Esophagus muscularis mucosa (tissue), 4 donors: ENCODE measurements at places on chromosomes 7 and 10.

DNA sequence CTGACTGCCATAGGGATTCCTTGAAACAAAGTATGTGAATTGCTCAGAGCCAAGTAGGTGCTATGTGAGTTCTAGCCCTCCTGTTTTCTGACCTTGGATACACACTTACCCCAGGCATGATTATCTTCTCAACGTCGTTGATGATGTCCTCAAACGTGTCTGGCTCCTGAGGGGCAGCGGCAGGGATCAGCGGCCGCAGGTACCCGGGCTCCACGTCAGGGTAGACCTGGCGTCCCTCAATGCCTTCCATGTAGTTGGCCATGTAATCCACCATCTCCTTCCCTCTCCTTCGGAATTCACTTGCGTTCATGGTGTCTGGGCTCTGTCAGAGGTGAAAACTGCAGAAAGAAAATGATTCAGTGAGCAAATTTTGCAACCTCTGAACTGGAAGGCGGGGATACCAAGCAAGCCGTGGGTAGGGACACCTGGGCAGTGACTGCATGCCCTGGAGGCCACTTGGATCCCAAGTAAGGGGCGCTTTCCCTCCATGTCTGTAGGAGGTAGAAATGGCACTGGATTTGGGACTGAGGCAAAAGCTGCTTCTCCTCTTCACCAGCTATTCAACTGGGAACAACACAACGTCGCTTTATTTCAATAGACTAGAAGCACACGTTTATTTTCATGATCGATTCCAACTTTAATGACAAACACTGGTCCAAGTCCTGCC, 21.3 kb downstream of the DDC start:
- no peak overlapping the region for H3K27ac ChIP-seq
- peak; percentile 84 for DNase-seq
- no peaks in the 10 kb centered on the region for H3K27me3 ChIP-seq
- H3K36me3 ChIP-seq, result no peaks in the 10 kb centered on the region

GRCh38 chr10:35554036-35554435, 51.1 kb upstream of the GJD4 start:
- no peak overlapping the region for H3K27ac ChIP-seq
- no peaks in the 10 kb centered on the region for H3K27me3 ChIP-seq
- H3K4me1 ChIP-seq, result no peaks in the 10 kb centered on the region
- peaks cover 10% of the 10 kb centered on the region for H3K36me3 ChIP-seq
- H3K4me3 ChIP-seq, result no peak overlapping the region

GRCh38 chr7:114588506-114588905, 173.9 kb downstream of the FOXP2 start:
- H3K27ac ChIP-seq, result no peak overlapping the region
- no peaks in the 10 kb centered on the region for H3K4me1 ChIP-seq
- DNase-seq, result no peak
- H3K36me3 ChIP-seq, result no peaks in the 10 kb centered on the region

- DNase-seq, result no peak
- no peaks in the 10 kb centered on the region for H3K36me3 ChIP-seq
- H3K27ac ChIP-seq, result no peak overlapping the region
- H3K27me3 ChIP-seq, result no peaks in the 10 kb centered on the region
Measured at GRCh38 chr10:74600170-74600569, 226.2 kb upstream of the KAT6B start.

GRCh38 chr10:104197364-104197763, 34.8 kb downstream of the CFAP43 start:
- no peak for DNase-seq
- H3K4me1 ChIP-seq, result no peaks in the 10 kb centered on the region
- H3K27me3 ChIP-seq, result no peaks in the 10 kb centered on the region
- no peaks in the 10 kb centered on the region for H3K36me3 ChIP-seq
- H3K4me3 ChIP-seq, result no peak overlapping the region

DNA sequence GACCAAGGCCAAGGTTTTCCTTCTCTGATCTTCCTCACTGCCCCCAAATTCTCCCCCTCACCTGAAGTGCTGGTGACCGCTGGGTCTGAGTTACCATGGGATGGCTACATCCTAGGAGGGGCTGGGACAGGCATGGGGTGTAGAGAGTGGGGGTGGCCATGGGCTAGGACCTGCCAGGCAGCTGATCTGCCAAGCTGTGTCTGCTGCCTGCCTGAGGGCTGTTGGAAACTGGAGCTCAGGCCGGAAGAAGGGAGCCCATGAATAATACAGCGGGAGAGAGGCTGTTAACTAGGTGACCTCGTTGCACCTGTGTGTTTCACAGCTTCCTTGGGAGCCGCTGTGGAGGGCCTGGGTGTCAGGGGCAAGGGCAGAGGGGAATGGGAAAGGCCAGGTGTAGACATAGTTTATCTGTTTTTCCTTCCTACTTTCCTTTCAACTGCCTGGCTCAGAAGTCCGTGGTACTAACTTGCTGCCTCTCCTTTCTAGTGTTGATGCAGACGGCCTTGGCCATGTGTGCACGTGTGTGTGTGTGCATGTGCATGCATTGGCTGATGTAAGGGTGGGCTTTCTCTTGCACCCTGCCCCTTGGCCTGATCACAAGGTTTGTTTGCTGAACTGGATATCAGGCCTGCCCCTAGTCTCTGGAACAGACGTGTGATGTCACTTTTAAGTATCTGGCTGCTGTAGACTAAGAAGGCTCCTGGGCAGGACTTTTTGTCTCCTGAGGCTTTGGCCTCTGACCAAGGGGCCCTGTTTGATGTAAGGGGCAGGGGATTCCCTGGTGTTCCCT, 11.9 kb downstream of the CDH23 start:
- no peak overlapping the region for H3K27ac ChIP-seq
- peaks cover 15% of the 10 kb centered on the region for H3K4me1 ChIP-seq
- no peaks in the 10 kb centered on the region for H3K27me3 ChIP-seq
- no peak for DNase-seq
- no peak overlapping the region for H3K4me3 ChIP-seq

GRCh38 chr10:725786-726185, 36.3 kb upstream of the DIP2C start:
- H3K36me3 ChIP-seq, result no peaks in the 10 kb centered on the region
- H3K4me1 ChIP-seq, result no peaks in the 10 kb centered on the region
- DNase-seq, result no peak

GRCh38 chr7:996079-996872, 13.3 kb downstream of the CYP2W1 start:
- peaks cover 56% of the 10 kb centered on the region for H3K36me3 ChIP-seq
- H3K4me1 ChIP-seq, result peaks cover 7% of the 10 kb centered on the region
- no peak overlapping the region for H3K4me3 ChIP-seq

GRCh38 chr7:32427769-32428291, 62.4 kb downstream of the LSM5 start:
- no peak for DNase-seq
- no peak overlapping the region for H3K27ac ChIP-seq
- no peak overlapping the region for H3K4me3 ChIP-seq
- no peaks in the 10 kb centered on the region for H3K36me3 ChIP-seq
- H3K27me3 ChIP-seq, result no peaks in the 10 kb centered on the region

DNA sequence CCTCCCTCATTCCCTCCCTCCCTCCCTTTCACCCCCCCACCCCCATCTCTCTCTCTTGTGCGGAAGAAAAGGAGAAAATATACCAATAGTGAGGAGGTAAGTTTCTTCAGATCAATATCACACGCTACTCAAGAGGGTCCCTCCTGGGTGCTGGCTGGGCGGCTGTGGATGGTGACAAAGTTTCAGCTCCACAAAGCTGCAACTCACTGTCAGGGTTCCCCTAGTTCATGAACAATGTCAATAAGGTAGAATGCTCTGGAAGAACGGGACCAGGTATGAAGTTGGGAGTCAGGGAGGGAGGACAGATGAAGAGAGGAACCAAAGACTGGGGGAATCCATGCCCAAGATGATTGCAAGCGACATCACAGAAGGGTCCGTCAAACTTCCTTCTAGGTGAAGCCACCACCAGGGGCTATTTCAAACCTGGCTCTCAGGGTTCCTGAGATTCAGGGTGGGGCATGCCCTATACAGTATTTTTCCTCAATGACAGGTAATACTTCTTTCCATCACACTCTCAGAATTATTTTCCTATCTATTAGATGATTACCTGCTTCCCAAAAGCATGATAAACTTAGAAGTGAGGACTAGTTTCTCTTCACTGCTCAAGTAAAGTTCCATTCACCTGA, 1.4 kb upstream of the PDE1C start:
- DNase-seq, result no peak
- H3K36me3 ChIP-seq, result no peaks in the 10 kb centered on the region
- peak overlapping the region; percentile 86 for H3K27ac ChIP-seq
- H3K4me3 ChIP-seq, result peak overlapping the region; percentile 68
